ENCODE measurements at places on chromosomes 1 and 21.

GRCh38 chr1:59560807-59561450, 253.8 kb upstream of the HOOK1 start:
- no peak for DNase-seq

- DNase-seq = peak; percentile 77
These were observed 202.1 kb upstream of the SGIP1 start for GRCh38 chr1:66331658-66332547.

GRCh38 chr21:40610345-40610744, 236.6 kb downstream of the DSCAM start:
- DNase-seq = no peak

GRCh38 chr1:24022581-24023361, 42.6 kb upstream of the SRSF10 start:
- DNase-seq = no peak

GRCh38 chr1:221987860-221988520, 246.1 kb upstream of the DUSP10 start:
- DNase-seq = no peak

DNA sequence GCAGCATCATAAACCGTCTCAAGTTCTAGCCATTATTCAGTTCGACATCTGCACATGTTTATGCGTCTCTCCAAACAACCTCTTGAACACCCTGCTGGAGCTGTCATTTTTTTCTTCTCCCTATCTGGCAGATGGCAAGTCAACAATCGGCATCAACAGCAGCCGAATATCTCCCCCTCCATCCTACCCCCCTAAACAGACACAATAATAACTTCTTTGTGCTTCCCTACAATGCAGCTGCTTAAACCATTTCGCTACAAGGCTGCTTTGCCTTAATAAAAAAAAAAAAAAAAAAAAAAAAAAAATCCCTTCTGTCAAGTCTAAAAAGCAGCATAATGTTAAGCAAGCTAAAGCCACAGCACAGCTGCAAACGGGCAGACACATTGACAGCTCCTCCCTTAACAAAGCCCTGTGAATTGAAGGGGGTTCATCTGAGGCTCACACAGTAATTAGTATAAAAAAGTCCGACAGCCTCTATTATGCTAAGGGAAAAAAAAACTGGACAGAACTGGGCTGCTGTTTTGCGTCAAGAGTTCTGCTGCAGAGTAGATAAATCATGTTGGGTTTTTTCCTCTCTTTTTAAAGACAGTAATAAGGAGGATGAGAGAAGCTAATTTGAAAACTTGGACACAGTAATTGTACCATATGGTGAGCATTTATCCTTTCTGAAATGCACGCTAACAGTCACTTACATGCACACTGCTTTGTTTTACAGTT, 136.4 kb downstream of the AKT3 start:
- DNase-seq = no peak

DNA sequence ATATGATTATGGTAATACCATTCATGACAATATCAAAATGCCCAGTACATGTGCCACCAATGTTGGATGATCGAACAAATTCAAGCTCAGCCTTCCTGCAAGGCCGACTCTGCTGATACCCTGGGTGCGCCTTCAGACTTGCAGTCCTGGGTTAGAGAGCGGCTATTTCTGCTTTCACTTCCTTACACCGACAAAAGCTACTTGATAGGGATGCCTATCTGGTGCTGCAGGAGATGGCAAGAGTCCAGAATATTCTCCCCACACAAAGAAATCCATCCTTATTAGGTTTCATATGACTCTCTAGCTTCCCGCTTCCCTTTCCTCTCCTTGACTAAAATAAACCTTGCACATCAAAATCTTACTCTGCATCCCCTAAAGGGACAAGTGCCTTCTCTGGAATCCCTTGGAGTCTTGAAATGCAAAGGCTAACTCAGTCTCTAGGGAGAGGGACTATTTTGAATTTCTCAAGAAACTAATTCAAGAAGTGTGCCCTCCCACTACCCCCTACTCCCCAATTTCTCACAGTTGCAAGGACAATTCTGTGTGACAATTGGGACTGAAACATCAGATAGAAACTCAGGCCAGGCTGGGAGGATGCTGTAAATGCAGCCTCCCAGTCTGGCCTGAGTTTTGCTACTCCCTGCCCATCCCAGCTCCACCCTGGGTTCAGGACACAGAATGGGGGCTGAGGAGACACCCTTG, 103.1 kb upstream of the USP24 start:
- DNase-seq = no peak

DNA sequence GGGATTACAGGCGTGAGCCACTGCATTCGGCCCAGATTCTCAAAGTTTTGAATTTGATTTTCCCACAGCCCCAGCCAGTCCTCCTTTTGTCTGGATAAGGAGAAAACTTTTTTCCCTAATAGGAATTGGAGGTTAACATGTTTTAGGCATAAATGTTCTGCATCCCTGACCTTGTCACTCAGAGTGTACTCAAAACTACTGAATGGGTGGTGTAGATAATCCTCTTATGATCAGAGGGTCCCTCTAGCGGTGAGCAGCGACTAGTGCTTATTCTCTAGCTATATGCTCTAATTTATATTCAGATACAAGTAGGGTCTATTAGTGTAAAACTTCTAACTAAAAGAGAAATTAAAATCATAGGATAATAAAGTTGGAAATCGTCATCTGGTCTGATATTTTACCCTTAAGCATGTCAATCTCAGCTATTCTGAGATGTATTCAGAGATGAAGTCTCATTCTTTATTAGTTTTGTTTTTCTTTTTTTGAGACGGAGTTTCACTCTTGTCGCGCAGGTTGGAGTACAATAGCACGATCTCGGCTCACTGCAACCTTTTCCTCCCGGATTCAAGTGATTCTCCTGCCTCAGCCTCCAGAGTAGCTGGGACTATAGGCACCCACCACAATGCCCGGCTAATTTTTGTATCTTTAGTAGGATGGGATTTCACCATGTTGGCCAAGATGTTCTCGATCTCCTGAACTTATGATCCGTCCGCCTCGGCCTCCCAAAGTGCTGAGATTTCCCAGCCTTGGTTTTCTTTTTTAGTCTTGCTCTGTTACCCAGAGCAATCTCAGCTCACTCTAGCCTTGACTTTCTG, 2.7 kb upstream of the PSMD4 start:
- DNase-seq = peak; percentile 36

DNA sequence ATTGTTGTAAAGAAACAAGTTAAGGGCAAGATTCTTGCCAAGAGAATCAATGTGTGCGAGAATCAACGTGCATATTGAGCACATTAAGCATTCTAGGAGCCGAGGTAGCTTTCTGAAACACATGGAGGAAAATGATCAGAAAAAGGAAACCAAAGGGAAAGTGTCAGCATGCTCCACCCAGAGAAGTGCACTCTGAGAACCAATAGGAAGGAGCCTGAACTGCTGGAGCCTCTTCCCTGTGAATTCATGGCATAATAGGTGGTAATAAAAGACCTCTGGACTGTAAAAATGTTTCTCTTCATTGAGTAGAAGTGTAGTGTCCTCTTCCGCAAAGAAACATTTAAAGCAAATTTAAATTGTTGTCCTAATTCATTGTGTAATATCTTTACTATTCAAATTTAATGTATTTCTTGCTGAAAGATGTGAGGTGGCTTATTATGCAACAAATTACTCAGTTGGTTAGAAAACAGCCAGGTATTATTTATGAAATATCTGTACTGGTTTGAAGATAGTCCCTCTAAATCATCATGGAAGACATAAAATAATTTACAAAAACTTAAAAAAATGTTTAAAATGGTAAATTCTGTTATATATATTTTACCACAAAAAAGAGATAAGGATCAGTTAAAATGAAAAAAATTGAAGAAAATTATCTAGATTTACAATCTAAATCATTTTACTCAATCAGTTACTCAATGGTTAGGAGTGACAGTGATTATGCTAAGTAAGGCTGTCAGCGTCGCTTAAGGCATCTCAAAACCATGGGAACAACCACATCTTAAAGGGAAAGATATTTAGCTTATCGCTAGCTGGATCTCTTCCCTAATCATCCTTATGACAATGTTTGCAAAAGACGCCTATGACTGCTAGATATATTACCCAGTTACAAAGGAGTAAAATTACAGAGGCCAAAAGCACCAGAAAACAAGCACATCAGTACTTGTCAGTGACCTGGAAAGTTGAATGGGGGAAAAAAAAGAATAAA, 31.3 kb downstream of the NVL start:
- DNase-seq = no peak

DNA sequence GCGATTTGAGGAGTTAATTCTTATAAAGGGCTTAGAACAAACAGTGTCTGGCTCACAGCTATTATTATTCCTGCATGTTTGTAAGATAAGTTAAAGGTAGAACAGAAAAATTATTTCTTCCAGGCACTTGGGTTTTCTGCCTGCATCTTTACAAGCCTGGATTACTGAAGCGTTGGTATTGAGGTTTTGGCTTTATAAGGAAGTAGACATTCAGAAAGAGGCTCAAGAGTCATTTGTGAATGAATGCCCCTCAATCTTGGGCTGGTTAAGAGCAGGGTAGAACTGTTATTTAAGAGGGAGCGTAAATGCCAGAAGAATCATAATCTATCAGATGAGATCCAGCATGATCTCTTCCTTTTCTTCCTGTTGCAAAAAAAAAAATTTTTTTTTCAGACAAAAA, 77.3 kb upstream of the ARID1A start:
- no peak for DNase-seq

GRCh38 chr1:113686891-113687618, 72.2 kb downstream of the PHTF1 start:
- DNase-seq = no peak

- DNase-seq = no peak
These were observed 97.7 kb downstream of the PAPPA2 start for GRCh38 chr1:176560681-176561080.

DNA sequence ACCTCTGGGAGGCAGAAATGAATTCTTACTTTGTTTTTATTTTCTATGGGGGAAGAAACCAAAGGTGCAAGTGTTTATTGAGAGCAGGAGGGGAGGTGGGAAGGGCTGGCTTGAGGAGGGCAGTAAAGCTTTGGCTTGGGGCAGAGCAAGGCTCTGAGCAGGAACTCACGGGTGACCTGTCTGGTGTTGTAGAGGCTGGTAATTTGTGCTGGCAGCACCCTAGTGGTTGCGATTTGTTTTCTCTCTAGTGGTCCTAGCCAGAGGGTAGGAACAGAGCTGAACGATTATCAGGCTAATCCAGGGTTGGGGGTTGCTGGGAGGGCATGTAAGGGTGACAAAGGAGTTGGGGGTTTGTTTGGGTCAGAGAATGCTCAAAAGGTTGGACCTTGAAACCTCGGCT, 16.6 kb downstream of the TMCC2 start:
- DNase-seq = no peak

DNA sequence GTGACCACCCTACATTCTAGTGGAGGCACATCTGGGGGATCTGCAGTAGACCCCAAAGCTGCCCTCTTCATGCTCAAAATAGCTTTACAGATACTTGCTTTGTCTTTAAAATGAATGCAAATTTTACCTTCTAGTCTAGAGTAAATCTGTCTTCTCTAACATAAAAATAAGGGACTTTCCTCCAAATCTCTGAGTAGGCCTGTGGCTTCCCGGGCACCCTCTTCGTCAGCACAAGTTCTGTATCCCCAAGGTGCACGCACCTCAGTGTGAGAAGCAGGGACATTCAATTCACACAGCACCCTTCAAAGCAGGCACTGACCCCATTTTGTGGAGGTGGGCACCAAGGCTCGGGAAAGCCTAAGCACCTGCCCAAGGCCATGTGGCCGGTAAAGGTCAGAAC, 19.0 kb downstream of the MEF2D start:
- DNase-seq = no peak

DNA sequence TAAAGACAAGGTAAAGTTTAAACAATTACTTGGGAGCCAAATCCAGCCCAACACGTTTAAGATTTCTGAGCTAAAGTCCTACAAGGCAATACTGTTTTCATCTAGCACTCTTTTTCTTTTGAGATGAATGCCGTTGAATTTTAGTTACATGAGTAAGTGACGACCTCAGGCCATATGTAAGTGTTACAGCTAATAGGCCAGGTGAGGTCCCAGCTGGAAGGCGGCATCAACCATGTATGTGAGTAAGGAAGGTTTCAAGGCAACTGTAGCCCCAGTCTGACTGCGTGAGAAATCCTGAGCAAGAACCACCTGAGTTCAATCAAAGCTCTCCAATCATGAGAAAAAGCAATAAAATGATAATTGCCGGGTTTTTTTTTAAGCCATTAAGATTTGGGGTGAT, 41.5 kb upstream of the EGLN1 start:
- no peak for DNase-seq

DNA sequence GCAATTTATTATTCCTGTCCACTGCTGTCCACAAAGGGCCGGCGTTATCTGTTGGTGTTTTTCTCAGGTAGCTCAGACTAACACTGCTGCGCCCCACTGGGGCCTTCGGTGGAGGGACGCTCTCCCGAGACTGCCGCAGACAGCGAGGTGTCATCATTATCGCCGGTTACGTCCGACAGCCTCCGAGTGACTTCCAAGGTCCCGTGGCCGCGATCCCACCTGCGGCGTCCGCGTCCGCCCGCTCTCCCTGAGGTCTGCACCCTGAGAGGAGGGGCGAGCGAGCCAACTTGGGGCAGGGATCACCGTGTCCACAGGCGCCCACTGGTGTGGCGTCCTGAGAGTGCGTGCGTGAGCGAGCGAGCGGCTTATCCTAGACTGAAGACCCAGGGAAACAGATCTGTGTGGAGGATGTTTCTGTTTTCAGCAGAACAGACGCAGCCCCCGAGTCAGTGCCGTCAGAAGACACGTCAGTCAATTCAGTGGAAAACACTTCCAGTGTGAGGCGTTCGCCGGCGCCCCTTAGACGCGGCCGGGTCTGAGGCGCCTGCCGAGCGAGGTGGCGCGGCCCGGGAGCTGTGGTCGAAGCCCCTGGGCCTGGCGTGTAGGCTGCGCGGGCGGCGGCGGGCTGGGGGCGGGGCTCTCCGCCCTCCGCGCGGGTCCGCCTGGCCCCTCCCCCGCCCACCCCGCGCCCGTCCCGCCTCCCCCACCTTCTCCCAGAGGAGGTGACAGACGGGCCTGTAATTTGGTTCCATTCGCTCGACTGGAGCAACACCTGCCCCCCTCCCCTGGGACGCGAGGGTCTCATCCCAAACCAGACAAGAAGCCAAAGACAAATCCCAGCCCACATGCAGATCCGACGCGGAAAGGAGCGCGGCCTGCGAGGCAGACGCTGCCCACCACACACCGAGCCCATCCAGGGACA, 12.6 kb downstream of the NHLH2 start:
- DNase-seq = no peak

DNA sequence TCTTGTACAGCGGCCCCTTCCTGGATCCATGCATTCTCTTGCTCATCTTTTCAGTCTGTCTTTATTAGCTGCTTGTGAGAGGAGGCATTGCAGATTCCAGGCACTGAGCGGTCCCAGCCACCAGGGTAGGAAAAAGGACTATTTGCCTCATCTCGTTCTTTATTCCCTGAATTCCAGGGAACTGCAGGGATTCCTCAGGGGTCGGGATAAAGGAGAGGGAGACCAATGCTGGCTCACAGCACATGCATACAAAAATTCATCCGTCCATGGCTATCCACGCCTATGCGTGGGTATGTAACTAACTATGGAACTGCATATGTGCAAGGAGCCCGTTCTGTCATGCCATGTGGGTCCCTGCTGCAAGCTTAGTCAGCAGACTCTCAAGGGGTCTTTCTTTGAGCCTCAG, 879 bp upstream of the PLPPR5 start:
- DNase-seq = no peak

DNA sequence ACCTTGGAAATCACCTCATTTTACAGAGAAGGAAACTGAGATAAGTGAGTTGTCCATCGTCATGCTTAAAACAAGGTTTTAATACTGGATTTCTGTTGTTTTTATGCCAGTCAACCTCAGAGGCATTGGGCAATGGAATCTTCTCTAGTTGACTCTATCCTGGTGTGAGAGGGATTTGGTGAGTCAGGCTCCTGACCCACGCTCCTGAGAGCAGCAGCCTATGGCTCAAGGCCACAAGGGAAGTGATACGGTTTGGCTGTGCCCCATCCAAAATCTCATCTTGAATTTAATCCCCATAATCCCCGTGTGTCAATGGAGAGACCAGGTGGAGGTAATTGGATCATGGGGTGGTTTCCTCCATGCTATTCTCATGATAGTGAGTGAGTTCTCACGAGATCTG, 90.1 kb downstream of the TLR5 start:
- DNase-seq = no peak
